ENCODE measurements at places on chromosomes 3 and 15.

GRCh38 chr15:101242160-101242998 is 9.5 kb downstream of the CHSY1 start:
- DNase-seq = no peak

- DNase-seq = no peak
Observed at GRCh38 chr15:72889545-72889944, 106.0 kb upstream of the ADPGK start.

- no peak for DNase-seq
Observed at GRCh38 chr3:8768364-8769087, 887 bp downstream of the OXTR start.

- DNase-seq = no peak
Observed at GRCh38 chr15:51335538-51336410, 2.6 kb downstream of the CYP19A1 start.

- DNase-seq = no peak
Observed at GRCh38 chr3:49563040-49563578, 8.8 kb downstream of the BSN start.

- DNase-seq = no peak
Observed at GRCh38 chr3:59979542-59979941, 929.7 kb upstream of the CFAP20DC start.

DNA sequence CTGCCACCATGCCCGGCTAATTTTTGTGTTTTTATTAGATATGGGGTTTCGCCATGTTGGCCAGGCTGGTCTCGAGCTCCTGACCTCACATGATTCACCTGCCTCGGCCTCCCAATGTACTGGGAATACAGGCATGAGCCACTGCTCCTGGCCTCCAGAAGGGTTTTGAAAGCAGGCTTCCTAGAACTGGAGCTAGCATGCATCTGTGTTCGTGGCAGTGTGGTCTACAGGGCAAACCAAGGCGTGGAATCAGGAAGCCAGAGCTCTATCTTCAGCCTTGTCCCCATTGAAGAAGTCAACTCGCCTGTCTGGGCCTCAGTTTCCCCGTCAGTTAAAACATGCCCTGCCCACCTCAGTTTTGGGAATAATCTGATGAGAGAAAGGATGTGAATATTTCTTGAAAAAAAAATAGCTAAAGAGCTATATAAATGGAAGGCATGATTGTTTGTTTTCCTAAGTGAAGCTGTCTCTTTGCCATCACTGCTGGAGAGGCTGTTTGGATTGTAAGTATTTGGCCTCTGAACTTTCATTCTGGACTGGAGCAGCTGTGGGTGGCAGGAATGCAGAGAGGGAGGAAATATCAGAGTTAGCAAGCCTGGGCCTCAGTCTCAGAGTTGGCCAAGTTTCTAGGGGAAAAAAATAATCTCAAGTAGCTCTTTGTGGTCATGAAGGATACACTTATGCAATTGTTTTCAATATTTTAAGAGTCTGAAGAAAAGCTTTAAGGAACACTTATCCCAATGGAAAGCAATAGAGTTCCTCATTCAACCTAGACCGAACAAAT is 36.5 kb upstream of the UACA start:
- DNase-seq = no peak

DNA sequence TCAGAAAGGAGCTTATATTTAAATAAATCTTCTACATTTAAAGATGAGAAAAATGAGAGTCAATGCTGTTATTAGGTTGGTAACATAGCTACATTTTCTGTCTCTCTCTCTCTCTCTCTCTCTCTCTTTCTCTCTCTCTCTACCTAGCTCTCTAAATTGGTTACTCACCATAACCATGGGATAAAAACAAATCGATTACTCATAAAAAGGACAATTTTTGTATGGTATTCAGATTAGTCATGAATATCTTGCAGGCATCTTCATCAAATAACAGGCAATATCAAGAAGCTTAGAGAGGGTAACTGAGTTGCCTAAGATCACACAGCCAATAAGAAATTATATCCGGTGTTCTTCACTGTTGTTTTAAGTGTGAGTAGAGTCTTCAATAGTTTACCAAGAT is 81.8 kb upstream of the ALCAM start:
- no peak for DNase-seq

GRCh38 chr3:20462226-20462625 is 276.2 kb upstream of the SGO1 start:
- DNase-seq = no peak

- no peak for DNase-seq
Observed at GRCh38 chr3:4271834-4272233, 31.3 kb upstream of the SETMAR start.

DNA sequence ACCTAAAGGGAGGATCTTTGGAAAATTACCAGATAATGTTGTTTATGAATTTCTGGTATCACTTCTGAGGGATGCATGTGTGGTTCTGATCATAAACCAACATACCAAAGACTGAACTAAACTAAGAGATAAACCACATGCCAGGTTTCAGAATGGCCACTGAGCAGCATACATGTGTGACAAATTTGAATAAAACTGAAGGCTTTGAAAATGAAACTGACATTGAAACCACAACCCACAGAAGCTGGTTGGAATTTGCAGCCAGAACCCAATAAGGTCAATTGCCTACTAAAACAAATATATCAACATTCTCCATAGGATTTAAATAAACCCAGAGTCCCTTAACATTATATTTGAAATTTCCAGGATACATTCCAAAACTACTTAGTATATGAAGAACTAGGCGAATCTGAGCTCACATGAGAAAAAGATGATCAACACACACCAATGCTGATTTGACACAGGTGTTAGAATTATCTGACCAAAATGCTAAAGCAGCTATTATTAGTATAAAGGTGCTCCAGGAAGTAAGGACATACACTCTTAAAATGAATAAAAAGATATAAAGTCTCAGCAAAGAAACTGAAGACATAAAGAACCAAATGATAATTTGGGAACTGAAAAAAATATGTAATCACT is 125.0 kb downstream of the ZNF280D start:
- no peak for DNase-seq

DNA sequence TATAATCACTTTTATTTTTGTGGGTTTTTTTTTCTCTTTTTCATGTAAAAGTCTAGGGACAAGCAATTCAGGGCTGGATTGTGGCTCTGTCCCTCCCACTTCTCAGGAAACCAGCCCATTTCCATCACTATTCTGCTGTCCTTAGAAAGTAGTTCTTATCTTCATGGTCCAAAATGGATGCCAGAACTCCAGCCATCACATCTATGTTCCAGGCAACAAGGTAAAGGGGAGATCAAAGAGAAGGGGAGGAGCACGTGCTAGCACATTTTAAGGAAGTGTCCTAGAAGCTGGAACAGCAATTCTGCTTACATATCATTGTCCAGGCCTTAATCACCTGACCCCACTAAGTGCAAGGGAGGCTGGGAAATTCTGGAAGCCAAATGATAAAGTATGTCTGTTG is 181.1 kb upstream of the C2CD4B start:
- no peak for DNase-seq

- DNase-seq = no peak
Observed at GRCh38 chr15:92745845-92746271, 90.3 kb upstream of the FAM174B start.

- DNase-seq = no peak
Observed at GRCh38 chr15:25727867-25728600, 135.1 kb downstream of the ATP10A start.

DNA sequence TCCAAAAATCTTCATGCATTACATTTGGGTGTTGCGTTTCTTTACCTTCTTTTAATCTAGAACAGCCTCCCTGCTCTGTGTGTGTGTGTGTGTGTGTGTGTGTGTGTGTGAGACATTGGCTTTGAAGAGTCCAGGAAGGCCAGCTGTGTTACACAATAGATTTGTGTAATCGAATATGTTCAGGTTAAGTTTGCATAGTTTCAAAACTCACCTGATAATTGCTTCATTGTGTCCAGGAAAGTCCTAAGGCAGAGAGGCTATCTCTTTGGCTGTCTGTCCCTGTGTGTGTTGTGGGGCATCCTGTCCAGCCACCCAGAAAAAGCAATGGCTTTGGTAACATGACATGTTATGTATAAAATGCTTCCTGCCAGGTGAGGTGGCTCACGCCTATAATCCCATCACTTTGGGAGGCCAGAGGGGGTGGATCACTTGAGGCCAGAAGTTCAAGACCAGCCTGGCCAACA is 37.5 kb downstream of the ZNF710 start:
- DNase-seq = no peak
